ENCODE measurements at places on chromosomes 4 and X.

GRCh38 chrX:48003367-48003757 is 427 bp downstream of the ZNF182 start:
- DNase-seq, result no peak

- peak; percentile 77 for DNase-seq
Observed at GRCh38 chr4:139556071-139556723, at the start of gene SETD7. SETD7 (minus strand) TSS chr4:139556219; CDS start chr4:139556137, 82 bp downstream.

- DNase-seq, result peak; percentile 74
Observed at GRCh38 chrX:106802388-106803275, at the start of gene TBC1D8B. TBC1D8B (plus strand) TSS chrX:106802673; CDS start chrX:106802854, 181 bp downstream.

GRCh38 chr4:123408471-123409084 is 12.0 kb downstream of the SPRY1 start:
- DNase-seq, result no peak

- DNase-seq, result no peak
Observed at GRCh38 chrX:21657318-21658151, 595 bp downstream of the KLHL34 start.
